Erythroblast (primary cell): ENCODE measurements at places on chromosomes 5 and 9.

GRCh38 chr5:35117967-35118366, 70.2 kb upstream of the AGXT2 start:
- no peak for DNase-seq

GRCh38 chr9:15640121-15640520, 87.3 kb downstream of the CCDC171 start:
- DNase-seq, result no peak

DNA sequence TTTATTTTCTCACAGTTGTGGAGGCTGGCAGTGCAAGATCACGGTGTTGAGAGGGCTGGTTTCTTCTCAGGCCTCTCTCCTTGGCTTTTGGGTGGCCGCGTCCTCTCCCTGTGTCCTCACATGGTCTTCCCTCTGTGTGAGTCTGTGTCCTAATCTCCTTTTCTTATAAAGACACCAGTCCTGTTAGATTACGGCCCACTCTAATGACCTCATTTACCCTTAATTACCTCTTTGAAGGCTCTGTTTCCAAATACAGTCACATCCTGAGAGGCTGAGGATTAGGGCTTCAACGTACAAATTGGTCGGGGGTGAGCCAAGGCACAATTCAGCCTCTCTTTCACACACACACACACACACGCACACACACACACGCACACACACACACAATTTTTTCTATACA, 73.0 kb downstream of the UGCG start:
- DNase-seq, result no peak

GRCh38 chr5:159525117-159525516, 194.8 kb upstream of the IL12B start:
- DNase-seq, result no peak

GRCh38 chr5:14449052-14449661, 132.4 kb upstream of the OTULINL start:
- DNase-seq, result no peak
